ENCODE measurements at places on chromosomes 1 and 21. TPM values are rescaled to one million over a fixed set of nuclear protein-coding genes. Genes with fewer than 3 reads are reported as not detected.

Gene KIAA1614
- polyA plus RNA-seq, result 8.3 TPM

Gene TLCD4
- polyA plus RNA-seq, result 1.7 TPM

Gene SYTL1
- polyA plus RNA-seq, result 24.1 TPM

Gene AGL
- polyA plus RNA-seq, result 3.3 TPM

Gene TRIM67
- 1.9 TPM for polyA plus RNA-seq

Gene NEGR1
- polyA plus RNA-seq, result 11.2 TPM

Gene CYP4A11
- polyA plus RNA-seq, result 0.15 TPM

Gene SERTAD4
- polyA plus RNA-seq, result 9.2 TPM

Gene ZZZ3
- polyA plus RNA-seq, result 7.7 TPM

Gene IFI44L
- 3.0 TPM for polyA plus RNA-seq

Gene KRTAP12-2
- polyA plus RNA-seq, result not detected

Gene GATAD2B
- polyA plus RNA-seq, result 29.4 TPM

Gene SFN
- 50.6 TPM for polyA plus RNA-seq

Gene TAF12
- polyA plus RNA-seq, result 24.0 TPM

Gene CLCA1
- not detected for polyA plus RNA-seq

Gene KCNE2
- polyA plus RNA-seq, result not detected

Gene DIRAS3
- 2.1 TPM for polyA plus RNA-seq

Gene A3GALT2
- not detected for polyA plus RNA-seq

Gene BTBD8
- polyA plus RNA-seq, result 2.6 TPM

Gene SPATA21
- polyA plus RNA-seq, result not detected

Gene GJA9
- not detected for polyA plus RNA-seq

Gene RORC
- polyA plus RNA-seq, result 3.1 TPM

Gene CD101
- polyA plus RNA-seq, result 1.7 TPM

Gene SUSD4
- polyA plus RNA-seq, result 5.4 TPM

Gene B3GALT2
- 2.3 TPM for polyA plus RNA-seq

Gene CNR2
- polyA plus RNA-seq, result not detected

Gene SYDE2
- polyA plus RNA-seq, result 0.49 TPM

Gene C1QTNF12
- polyA plus RNA-seq, result 1.4 TPM

Gene TEDDM1
- not detected for polyA plus RNA-seq

Gene IGSF3
- 25.4 TPM for polyA plus RNA-seq

Gene PRRX1
- 2.5 TPM for polyA plus RNA-seq

Gene MROH9
- not detected for polyA plus RNA-seq

Gene NBPF10
- polyA plus RNA-seq, result 0.12 TPM

Gene HFM1
- polyA plus RNA-seq, result 0.39 TPM

Gene TNFRSF4
- polyA plus RNA-seq, result 1.2 TPM

Gene AXDND1
- not detected for polyA plus RNA-seq

Gene CRNN
- not detected for polyA plus RNA-seq

Gene KRTAP10-11
- polyA plus RNA-seq, result not detected

Gene CLEC20A
- polyA plus RNA-seq, result not detected

Gene CCDC27
- polyA plus RNA-seq, result 0.12 TPM

Gene FMO2
- polyA plus RNA-seq, result 0.24 TPM

Gene AHCYL1
- polyA plus RNA-seq, result 164 TPM

Gene SYNJ1
- polyA plus RNA-seq, result 15.5 TPM

Gene LSS
- polyA plus RNA-seq, result 47.6 TPM

Gene NBPF4
- not detected for polyA plus RNA-seq

Gene SYPL2
- 0.22 TPM for polyA plus RNA-seq
